ENCODE measurements at places on chromosomes 7 and 10.

DNA sequence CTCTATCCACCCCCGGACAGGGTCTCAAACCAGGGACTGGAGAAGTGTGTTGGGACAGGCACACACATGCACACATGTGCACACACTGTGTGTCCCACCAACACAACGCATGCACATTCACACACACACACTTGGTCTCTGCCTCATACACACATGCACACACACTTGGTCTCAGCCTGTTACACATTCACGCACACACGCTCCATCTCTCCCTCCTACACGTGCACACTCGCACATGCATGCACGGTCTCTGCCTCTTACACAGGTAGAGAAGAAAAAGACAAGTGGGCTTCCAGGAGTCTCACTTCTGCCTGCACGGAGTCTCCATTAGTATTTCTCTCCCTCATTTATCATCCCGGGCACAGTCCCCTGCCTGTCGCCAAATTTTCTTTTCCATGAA lies 171.2 kb downstream of the EBF3 start:
- no peak for DNase-seq

DNA sequence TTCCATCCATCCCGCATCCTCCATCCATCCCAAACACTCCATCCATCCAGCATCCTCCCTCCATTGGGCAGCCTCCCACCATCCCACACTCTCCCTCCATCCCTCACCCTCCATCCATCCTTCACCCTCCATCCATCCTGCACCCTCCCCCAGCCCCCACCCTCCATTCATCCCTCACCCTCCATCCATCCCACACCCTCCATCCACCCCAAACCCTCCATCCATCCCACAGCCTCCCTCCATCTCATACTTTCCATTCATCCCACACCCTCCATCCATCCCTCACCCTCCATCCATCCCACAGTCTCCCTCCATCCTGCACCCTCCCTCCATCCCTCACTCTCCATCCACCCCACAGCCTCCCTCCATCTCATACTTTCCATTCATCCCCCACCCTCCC lies 60.4 kb downstream of the FOXI2 start:
- DNase-seq, result no peak

- no peak for DNase-seq
These were observed 23.1 kb downstream of the RET start for GRCh38 chr10:43099928-43100327.

- no peak for DNase-seq
These were observed 22.8 kb downstream of the CYP17A1 start for GRCh38 chr10:102814453-102814871.

GRCh38 chr10:59387951-59388670 lies 25.8 kb upstream of the FAM13C start:
- no peak for DNase-seq

- no peak for DNase-seq
These were observed 25.7 kb downstream of the SUV39H2 start for GRCh38 chr10:14904316-14904732.

DNA sequence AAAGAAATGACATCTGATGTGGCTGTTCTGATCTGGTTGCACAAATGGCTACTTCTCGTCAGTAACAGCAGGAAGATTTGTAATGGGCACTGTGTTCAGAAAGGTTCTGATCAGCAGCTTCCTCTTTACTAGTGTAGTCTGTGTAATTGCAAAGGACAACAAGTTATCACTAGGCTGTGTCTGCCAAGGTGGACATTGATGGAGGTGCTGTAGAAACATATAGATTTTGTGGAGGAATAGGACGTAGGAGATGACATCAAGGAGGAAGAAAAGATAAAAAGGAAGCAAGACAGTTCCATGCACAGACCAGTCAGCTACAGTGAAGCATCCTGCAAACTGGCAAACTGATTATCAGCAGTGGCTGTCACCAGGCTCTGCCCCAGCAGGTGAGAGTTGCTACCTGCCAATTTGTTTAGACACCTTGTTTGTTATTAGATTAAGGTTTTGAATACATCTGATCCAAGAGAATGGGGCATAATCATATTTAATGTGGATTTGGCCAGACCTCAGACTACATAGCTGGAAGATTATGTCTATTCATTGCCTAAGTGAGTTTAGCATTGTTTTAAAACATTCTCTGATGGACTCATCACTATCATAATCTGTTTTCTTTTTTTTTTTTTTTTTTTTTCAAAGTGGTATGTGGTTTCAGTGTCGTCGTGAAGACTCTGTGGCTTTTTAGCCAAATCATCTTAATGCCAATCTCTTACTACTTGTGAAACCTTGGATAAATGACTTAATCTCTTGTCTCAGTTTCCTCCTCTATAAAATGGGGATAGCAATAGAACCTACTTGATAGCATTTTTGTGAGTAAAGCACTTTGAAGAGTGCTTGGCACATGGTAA lies 417.9 kb upstream of the LRGUK start:
- no peak for DNase-seq

GRCh38 chr10:76286536-76286935 lies 855.1 kb downstream of the LRMDA start:
- no peak for DNase-seq

DNA sequence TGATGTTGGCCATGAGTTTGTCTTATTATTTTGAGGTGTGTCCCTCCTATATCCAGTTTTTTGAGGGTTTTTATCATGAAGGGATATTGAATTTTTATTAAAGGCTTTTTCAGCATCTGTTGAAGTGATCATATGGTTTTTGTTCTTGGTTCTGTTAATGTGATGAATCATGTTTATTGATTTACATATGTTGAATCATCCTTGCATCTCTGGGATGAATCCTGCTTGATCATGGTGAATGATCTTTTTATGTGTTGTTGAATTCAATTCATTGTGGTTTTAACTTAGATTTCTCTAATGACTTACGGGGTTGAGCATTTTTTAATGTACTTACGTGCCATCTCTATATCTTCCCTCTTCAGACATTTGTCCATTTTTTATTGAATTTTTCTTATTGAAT lies 22.9 kb downstream of the DLD start:
- DNase-seq, result no peak

DNA sequence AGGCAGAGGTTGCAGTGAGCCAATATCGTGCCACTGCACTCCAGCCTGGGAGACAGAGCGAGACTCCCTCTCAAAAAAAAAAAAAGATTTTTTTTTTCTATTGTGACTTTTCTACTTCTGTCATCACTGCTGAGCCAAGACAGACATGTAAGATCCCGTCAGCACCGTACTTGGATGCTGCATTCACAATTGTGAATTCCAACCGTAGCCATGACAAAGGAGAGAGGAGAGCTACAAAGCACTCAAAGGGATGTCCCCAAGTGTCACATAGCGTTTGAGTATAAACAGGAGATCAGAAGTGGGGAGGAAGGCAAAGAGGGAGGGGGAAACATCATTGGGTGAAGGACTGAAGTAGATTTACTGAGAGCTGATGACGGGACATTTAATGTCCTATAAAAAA lies 144.2 kb downstream of the PRPF18 start:
- no peak for DNase-seq

DNA sequence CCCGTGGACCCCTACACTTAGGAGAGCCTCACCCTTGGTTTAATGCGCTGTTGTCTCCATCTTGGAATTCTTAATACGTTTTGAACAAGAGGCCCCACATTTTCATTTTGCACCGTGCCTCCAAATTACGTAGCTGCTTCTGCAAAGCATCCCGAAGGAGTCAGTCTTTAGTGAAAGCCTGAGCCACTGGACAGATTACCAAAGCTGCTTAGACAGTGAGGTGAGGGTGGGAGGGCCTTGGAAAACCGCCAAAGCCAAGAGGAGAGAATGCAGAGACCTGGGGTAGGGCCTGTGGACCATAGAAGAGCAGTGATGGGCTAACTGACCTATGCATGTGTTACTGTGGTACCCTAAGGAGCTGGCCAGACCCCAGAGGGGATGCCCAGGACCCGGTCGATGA lies 4.2 kb upstream of the TCAF1 start:
- DNase-seq, result no peak

- no peak for DNase-seq
These were observed 32.1 kb upstream of the GNA12 start for GRCh38 chr7:2876031-2876731.

DNA sequence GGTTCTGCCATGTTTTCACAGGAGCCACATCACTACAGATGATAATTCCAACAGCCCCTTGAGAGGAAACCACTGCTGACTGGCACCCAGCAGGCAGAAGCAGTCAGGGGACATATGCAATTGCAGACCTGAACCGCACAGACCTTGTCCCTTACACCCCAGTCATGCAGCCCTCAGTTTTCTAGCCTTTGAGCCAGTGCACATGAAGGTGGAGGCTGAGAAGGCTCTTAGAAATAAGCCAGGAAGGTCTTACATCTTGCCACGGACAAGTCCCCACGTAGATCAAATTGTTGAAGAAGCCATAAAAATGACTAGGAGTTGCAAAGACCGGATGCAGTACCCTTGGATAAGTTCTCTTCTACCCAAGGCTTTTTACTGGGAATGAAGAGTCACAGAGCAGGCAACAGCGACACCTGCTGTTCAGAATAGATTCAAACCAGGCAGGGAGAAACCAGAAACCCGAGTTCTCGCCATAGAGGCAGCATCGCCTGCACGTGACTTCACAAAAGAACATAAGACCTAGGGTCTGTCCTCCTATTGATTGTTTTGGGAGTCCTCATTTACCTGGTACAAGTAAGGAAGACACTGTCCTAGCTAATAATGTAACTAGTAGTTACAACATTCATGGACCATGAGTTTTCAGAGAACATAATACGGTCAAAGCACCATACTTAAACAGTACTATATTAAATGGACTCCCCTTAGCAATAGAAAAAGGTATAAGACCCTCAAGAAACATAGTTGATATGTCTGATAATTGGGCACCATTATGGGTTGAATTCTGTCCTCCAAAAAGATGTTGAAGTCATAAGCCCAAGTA lies 11.1 kb downstream of the STEAP1B start:
- DNase-seq, result peak; percentile 45

- no peak for DNase-seq
These were observed 10.8 kb upstream of the OR6V1 start for GRCh38 chr7:143041346-143041745.

GRCh38 chr10:74314166-74314565 lies 163.1 kb downstream of the ADK start:
- DNase-seq, result no peak

- DNase-seq, result peak; percentile 44
These were observed 200.5 kb downstream of the MAD1L1 start for GRCh38 chr7:2032030-2032875.

DNA sequence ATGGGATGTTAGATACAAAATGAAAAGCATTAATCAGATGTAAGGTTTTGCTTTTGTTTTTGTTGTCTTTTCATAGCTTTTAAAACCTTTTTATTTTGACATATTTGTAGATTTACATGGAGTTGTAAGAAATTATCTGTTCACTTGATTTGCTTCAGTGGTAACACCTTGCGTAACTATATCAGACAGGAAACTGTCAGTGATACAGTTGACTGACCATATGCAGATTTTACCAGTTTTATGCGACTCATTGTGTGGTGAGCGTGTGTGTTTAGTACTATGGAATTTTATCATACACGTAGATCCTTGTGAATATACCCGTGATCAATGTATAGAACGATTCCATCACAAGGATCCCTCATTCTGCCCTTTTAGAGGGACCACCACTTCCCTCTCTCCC lies 701.4 kb downstream of the SUGCT start:
- no peak for DNase-seq
